ENCODE measurements at places on chromosomes 4 and X.

DNA sequence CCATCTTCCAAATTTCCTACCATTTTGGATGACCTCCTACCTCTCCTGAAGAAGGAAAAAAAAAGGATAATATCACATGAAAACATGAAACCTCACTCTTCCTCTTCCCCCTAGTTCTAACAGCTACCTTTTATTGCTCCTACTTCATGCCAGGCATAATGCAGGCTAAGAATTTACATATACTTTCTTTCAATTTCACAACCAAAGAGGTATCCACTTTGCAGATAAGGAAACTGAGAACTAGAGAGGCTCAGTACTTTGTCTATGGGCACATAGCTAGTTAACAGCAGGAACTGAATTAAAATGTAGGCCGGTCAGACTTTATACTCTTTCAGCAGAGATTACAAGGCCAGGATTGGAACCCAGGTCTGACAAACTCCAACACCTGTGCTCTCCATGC is 34.4 kb upstream of the BEND2 start:
- no peak for DNase-seq

DNA sequence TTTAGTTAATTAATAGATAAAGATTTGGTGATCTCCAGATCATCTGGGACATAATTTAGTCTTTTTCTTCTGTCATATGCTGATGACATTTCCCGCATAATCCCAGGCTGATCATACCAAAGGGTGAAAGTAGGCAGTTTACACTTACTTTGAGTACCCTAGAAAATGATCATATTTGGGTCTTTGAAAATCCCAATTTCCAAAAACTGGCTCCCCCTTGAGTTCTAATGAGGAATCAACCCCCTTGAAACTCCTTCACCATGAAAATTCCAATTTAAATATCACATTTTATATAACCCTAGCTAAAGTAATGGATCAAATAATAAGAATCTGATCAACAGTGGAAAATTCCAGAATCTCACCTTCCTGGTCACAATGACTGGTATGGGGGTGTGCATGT is 223.4 kb downstream of the NAF1 start:
- no peak for DNase-seq

GRCh38 chr4:71814433-71814832 is 30.6 kb upstream of the GC start:
- no peak for DNase-seq

DNA sequence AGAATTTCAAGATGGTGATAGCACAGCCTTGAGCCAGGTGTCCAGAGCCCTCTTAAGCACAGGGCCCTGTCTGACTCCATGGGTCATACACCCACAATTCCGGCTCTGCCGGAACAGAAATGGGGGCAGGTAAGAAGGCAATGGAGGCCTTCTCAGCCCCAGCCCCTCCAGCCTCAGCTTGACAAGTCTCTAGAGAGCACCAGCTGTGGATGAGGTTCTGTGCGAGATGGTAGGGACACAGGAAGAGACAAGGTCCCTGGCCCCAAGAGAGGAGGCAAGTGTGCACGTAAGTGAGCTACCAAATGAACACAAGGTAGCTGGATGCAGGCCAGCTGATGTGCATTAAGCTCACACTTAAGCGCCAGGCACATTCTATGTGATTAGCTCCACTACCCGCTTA is 2.4 kb upstream of the PRRG3 start:
- no peak for DNase-seq

- no peak for DNase-seq
These were observed 29.5 kb downstream of the ABLIM2 start for GRCh38 chr4:8129136-8129535.

- no peak for DNase-seq
These were observed 777 bp upstream of the CASK start for GRCh38 chrX:41923978-41924683.

GRCh38 chr4:109046471-109047201 is 255.8 kb downstream of the COL25A1 start:
- no peak for DNase-seq

DNA sequence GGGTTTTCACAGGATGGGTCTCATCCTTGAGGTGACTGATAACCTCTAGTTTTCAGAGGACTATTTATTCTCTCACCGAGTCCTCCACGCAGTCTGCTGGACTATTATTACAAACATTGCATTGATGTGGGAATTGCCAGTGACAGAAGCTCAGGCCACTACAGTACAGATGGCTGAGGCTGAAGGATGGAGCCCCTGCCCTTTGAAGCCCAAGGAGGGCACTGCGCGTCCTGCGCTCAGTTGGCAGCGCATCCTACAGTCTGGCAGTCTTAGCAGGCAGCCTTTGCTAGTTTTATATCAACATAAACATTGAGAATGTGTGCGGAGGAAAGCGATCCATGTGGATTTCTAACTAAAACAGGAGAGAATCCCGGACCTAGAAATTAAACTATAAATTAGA is 1.5 kb upstream of the RELL1 start:
- DNase-seq = no peak

DNA sequence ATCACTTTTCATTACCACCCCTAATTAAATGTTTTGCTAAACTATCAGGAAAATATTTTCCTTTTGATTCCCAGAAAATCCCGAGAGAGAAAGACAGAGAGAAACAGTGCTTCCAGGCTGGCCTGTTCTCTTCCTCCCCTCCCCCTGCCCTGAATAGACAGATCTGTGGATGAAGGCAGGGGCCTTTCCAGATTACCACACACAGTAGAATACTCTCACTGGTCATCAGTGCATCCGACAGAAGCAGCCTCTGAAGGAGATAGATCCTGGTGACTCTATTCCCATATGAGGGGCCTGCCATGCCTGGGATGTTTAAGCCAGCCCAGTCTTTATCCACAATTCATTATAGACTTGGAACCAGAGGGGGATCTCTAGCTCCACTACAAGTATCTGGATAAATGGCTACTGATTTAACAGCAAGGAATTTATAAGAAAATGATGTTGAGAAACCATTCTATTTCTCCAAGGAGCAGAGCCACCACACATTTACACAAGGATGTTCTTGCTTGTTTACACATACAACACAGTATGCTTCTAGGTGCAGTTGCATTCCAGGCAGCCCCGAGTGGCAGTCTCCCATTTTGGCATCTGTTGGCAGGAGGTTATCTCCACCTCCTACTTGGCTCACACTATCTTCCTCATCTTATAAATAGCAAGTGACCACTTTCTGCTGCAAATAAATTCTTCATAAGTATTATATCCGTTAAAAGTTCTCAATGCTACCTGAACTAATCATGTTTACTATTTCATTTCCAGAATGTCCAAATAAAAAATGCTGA is 115.8 kb downstream of the HS6ST2 start:
- no peak for DNase-seq

DNA sequence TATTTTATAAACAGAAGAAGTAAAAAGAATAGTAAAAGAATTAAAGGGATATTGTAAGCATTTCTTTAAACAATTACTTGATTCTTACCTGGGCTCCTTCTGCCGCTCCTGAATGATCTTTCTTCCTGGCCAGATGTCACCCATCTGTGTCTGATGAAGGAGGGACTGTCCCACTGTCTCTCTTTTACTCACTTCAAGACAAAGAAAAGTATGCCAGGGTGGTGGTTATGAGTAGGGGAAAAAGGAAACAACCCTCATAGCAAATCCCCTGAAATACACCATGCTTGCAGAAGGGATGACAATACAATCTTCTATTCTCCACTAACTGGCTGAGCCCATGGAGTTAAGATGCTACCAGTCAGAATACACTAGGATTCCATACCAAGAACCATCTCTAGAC is 31.1 kb downstream of the SYTL4 start:
- no peak for DNase-seq

GRCh38 chr4:73172161-73172560 is 86.4 kb downstream of the ANKRD17 start:
- DNase-seq = no peak

GRCh38 chr4:164734484-164734883 is 19.4 kb upstream of the SMIM31 start:
- DNase-seq = no peak
